ENCODE measurements at places on chromosomes 16 and 17.

DNA sequence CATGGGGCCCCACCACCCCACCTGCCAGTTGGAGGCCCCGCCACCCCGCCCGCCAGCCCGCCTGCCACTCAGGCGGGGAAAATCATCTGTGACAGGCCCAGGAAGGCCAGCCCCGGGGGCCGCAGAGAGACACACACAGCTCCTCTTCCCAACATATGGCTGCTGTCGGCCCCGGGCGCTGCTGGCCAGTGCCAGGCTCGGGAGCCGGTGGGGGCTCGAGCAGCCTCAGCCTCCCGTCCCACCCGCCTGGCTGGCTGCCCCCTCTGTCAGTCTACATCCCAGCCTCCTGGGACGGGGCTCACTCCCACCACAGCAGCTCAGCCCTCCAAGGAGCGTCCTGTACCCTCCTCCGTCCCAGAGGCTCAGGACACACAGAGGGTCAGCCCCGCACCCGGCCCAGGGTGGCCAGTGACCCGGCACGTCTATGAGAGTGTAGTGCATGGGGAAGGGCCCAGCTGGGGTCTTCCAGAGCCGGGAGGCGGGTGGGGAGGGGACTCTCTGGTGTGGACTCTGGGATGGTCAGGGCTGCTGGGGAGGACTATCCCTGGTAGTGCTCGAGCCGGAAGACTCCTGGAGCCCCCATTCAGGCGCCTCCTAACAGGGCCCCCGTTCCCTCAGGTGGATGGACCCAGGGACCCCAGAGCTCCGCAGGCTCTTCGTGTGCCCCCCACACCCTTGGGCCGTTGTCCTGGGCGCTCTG lies 3.6 kb upstream of the PRR35 start:
- DNase-seq = no peak

DNA sequence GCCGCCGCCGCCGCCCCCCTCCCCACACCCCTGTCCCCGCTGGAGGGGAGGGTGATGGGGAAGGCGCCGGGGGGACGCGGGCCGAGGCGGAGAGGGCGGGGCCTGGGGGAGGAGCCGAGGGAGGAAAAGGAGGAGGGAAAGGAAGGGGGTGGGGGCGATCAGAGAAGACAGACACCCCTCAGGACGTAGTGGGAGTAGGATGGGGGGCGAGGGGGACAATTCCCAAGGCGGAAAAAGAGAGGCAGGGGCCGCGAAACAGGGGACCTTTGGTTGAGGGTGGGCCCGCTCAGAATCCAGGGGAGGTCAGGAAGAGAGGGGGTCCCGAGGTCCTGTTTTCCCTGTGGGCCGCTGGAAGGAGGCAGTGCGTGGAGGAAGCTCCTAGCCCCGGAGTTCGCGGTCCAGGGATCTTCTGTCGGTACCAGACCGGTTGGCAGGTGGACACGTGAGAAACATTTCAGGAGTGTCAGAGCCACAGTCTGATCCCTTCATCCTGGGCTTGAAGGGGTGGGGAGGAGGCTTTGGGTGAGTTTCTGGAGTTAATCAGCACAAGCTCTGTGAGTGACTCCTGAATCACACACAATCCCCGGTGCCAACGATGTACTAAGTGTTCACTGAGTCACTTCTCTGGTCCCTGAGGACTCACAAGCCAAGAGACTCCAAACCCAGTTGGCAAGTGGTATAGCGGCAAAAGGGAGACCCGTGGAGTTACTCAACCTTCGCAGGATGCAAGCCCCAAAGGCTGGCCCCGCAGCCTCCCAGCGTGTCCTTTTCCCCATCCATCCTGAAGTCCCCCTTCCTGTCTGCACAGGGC lies at the start of gene XYLT1:
Gene XYLT1 (minus strand): TSS at position 53 of the 811 bp plus-strand sequence. CDS start 164 bp downstream, outside the sequence.
- no peak for DNase-seq

DNA sequence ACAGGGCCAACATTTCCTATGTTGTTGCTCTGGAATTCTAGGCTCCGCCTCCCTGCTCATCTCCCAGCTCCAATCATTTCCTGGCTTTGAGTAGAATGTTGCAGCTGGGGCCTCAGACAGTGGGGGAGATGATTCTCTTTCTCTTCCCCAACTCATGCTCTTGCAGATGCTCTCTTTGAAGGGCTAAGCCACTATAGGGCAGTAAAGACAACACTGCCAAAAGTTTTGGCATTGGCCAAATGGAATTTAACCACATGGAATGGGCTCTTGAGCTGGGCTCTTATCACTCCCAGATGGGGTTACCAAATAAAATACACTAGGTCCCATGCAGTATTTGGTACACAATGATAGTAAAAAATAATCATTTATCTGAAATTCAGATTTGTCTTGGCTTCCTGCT lies 19.6 kb upstream of the EFCAB13 start:
- DNase-seq = no peak

GRCh38 chr17:69761011-69761410 lies 314.0 kb upstream of the KCNJ16 start:
- DNase-seq = no peak

DNA sequence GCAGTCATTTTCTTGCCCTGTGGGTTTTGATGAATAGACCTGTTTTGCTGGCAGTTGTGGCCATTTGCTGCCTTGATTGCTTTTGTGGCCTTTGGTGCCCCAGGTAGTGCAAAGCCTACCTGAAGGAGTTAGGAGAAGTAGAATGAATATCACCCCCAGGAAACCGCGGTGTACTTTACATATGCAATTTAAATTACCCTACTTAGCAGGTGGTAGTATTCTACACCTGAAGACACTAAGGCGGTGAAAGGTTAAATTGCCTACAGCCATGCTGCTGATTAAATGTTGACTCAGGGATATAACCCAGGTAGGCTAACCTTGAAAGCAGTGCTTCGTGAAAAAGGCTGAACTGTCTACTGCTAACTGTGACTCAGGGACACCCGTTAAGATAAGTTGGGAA lies 27.2 kb upstream of the WWOX start:
- DNase-seq = no peak

GRCh38 chr16:2142942-2143877 lies 5.2 kb upstream of the RAB26 start:
- no peak for DNase-seq

DNA sequence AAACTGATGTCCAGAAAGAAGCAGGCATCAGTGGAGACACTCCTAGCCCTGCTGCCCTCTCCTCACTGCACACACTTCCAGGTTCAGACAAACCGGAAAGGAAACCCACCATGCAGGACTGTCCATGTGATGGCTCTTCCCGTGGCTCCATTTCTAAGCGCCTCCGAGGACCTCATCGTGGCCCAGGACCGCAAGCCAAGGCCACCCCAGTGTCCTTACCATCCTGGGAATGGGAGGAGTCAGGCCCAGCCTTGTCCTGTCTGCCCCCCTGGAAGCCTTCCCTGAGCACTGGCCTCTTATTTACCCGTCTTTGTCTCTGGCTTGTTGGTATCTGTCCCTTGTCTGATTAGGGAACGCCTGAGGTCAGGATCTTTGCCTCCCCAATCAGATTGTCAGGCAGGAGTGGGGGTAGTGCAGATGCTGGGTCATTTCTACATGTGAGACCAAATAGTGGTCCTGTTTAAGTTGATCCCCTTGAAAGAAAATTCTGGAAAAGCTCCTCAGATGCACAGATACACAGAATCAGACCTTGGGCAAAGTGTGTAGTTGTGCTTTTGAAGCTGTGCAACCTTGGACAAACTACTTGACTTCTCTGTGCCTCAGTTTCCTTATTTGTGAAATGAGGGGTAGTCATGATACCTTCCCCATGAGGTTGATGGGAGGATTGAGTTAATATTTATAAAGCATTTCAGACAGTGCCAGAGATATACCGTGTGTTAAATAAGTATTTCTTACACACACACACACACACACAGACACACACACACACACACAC lies 744 bp downstream of the TAC4 start:
- no peak for DNase-seq

- DNase-seq = no peak
These were observed 45.7 kb downstream of the TMEM186 start for GRCh38 chr16:8751481-8752311.

- DNase-seq = no peak
These were observed 30.7 kb upstream of the CCNF start for GRCh38 chr16:2398520-2398919.
